ENCODE measurements at places on chromosomes 4 and X.

DNA sequence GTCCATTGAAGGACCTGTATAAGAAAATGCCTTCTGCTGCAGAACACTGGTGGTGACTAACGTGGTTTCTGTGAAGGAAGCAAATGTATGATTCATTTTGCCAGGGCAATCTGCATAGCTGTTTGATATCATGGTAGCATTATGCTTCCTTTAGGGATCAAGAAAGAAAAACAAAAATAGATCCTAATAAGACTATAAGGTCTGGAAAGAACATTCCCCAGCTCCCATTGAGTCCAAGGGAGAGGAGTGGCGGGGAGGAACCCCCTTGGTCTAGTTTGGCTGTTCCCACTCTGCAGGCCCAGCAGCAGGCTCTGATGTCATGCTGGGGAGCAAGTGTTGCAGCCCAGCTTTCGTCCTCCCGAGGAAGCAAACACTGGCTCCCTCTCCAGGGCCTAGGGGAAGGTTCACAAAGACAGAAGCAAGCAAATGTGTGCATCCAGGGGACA, 154.5 kb upstream of the GALNT7 start:
- DNase-seq: no peak

- DNase-seq: no peak
Observed at GRCh38 chr4:59704616-59705015, 1495.5 kb upstream of the ADGRL3 start.

- DNase-seq: no peak
Observed at GRCh38 chr4:156547439-156547838, 424.2 kb downstream of the PDGFC start.

DNA sequence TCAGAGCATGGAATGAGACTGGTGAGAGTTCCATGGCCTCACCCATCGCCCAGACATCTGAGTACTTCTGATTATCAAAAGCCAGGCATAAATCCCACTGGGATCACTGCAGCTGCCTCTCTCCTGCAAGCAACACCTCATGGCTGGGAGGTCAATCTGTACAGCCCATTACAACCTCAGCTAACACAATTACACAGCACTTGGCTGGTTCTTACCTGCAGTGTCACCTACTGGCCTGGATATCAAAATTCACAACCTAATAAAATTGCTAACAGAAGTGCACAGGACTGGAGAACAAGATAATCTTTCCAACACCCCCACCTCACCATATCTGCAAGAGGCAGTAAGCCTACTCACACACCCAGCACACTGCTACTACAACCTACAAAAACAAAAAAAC, 341.7 kb upstream of the NDST3 start:
- DNase-seq: no peak

DNA sequence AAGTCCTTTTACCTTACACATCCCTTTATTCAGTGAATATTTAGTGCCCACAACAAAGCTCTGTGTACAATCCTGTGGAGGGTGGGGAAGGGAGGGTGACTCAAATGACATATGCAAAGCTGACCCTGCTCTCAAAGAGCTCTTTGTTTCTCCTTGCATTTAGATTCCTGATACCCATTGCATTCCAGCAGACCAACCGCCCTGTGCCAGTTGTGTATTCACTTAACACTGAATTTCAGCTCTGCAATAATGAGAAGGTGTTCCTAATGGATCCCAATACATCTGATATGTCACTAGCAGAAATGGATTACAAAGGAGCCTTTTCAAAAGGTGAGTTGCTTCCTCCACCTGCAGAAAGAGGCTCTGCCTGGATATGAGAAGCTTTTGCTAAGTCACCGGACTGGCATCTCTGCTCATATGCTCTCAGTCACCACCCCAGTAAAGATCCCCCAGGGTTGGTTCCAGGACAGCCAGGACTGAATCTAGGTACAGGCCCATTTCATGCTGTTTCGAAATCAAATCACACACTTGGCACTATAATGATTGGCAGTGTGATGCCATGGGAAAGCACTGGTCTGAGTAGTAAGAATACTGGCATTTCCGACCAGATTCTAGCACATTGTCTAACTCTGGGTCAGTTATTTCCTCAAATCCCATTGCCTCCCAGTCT, 17.1 kb upstream of the ANXA3 start:
- DNase-seq: no peak

DNA sequence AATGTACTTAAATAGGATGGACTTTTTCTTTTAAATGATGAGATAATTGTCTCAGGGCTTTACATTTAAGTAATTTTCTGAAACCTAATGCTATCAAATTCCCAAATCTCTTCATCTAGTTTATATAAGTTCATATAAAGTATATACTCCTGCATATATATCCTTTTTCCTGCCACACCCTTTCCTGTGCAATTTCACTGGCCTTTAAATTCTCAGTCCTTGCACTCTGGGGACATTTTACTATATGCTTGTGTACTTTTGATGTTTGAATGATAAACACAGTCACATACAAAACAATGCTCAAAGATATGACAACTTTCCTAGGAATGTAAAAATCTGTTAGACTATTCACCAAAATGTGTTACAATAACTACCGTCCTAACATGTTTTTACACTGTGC, 60.1 kb downstream of the NDST4 start:
- DNase-seq: no peak

DNA sequence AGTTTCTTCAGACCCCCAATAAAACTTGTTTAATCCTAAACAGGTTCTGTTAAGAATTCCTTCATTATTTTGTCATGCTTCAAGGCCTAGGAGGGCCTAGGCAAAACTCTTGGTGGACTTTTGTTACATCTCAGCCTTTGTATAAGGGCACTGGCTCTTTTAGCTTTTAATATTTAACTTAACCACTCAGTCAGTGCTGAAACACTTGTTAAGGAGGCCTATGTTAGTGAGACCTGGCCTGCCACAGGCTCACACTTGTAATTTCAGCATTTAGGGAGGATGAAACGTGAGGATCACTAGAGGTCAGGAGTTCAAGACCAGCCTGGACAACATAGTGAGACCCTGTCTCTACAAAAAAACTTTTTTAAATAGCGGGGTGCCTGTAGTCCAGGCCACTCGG, 32.7 kb upstream of the PGK1 start:
- DNase-seq: no peak

DNA sequence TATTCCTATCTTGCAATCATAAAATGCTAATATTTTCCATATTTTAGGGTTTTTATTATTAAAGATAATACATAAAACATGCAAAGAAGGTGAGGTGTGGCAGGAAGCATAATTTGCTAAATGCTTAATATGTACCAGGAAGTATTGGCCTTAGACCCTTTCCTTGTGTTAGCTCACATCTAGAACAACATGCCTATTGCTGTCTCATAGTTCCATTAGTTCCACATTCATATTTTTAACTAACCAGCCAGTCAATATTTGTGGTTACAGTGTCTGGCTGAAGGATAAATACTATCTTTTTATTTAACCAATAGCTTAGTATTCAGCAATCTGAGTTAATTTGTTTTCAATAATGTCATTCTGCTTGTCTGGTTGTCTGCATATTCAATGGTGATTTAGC, 432.6 kb downstream of the INPP4B start:
- DNase-seq: no peak

DNA sequence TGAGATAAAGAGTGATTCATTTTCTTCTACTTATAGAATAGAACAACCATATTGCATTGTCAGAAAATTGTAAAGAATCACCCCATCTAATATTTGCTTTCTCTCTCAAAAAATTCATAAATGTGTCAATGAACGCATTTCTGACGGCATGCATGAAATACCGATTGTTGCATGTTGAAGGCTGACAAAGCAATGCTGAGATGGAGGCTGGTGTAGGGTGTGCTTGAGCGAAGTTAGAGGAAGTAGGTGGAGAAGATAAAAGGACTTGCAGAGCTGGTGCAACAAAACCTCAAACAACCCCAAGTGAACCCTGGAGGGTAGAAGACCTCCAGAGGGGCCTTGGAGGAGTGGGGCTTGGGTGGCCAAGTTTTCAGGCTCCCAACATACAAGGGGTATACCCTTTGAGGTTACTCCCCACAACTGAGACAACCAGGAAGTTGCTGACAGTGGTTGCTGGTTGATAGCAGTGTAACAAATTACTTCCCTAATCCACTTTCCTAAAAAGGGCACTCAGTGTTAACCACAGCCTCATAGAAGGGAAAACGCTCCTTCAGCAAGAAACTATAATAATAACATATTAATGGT, 452.7 kb downstream of the NLGN4X start:
- DNase-seq: no peak

- DNase-seq: peak; percentile 28
Observed at GRCh38 chr4:1309261-1310010, 19.7 kb downstream of the MAEA start.

GRCh38 chr4:185092535-185093197, 50.4 kb upstream of the SLC25A4 start:
- DNase-seq: no peak

DNA sequence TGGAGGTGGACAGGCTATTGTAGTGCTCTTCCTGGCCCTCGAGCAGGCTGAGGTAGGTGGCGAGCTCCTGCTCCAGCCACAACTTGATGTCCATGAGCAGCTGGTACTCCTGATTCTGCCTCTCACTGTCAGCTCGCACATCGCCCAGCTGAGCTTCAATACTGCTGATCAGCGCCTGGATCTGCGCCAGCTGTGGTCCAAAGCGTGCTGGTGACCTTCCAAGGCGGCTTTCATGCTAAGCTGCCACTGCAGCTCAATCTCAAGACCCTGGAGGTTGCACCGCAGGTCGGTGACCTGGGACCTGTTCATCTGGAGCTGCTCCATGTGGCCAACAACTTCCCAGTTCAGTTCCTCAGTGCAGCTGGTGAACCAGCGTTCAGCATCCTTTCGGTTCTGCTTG, 31.2 kb downstream of the LRIT3 start:
- DNase-seq: no peak

GRCh38 chrX:57652705-57653104, 27.4 kb downstream of the NLRP2B start:
- no peak for DNase-seq

- no peak for DNase-seq
Observed at GRCh38 chr4:7460566-7460965, 25.8 kb upstream of the PSAPL1 start.

DNA sequence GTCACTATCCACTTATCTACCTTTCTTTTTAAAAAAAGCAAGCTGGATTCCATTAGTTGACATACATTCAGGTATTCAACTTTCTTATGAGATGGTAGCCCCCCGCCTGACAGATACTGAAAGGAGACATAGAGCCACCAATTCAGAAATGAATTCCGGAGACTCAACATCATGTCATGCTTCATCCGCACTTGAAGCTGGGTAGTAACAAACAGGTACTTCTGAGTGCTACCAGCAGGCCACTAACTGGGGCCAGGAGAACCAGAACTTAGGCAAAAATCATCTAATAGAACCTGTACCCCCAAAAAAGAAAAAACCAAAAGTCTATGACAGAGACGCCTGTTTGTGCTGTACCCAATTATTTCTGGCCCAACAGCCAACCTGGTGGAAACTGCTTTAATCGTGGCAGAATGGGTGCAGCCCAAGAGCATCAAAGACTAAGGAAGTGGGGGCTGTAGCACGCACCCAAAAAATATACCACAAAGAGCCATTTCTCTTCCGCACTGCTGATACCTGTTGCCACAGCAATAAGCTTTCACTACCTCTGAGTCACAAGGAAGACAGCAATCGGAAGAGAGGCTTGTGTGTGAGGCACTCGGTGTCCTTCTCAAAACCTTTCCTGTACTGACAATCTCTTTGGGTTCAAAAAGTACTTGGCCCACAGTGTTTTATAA, 84.8 kb downstream of the AFAP1 start:
- DNase-seq: peak; percentile 63

DNA sequence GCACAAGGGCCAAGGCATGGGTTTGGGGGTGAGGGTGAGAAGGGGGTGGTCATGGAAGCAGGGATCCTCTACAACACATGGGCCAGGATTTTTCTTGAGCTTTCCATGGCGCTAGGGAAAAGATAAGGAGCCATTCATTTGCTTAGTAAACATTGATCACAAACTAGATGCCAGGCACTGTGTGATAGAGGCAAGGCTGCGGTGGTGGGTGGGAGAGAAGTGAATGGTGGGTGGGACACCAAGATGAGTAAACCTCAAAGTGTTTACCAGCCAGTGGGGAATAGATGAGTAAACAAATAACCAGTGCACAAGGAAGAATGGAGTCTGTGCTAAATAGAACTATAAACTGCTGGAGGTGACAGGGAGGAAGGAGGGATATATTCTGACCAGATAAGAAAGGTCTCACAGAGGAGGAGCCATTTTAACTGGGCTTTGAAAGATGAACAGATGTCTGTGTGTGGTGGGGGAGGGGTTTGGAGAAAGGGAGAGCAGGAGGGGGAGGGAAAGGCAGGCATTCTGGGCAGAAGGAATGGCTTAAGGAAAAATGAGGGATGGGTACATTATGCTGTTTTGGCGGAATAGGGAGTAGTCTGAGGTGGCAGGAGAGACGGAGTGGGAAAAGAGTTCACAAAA, 48.0 kb upstream of the LAS1L start:
- DNase-seq: no peak

- DNase-seq: no peak
Observed at GRCh38 chrX:137424679-137425078, 141.2 kb upstream of the ZIC3 start.

- DNase-seq: no peak
Observed at GRCh38 chr4:113628711-113629110, 132.8 kb downstream of the CAMK2D start.

GRCh38 chr4:83267121-83267829, 17.3 kb downstream of the COQ2 start:
- no peak for DNase-seq

GRCh38 chr4:13782231-13782630, 154.7 kb upstream of the BOD1L1 start:
- no peak for DNase-seq

DNA sequence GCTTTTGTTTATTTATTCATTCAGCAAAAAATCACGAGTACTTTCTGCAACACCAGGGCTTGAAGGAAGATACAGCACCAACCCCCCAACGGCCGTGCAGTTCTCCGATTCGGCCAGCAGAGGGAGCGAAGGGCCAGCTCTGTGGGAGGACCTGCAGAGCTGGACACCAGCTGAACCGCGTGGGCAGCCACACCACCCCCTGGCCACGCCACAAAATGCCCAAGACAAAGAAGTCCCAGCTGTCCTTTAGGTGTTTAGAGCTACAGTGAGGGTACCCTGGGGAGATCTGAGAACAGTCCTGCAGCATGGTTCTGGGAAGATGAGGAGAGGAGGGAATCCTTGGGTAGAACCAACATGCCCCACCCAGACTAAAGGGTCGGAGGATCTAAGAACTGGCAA, 83.1 kb downstream of the RELL1 start:
- peak; percentile 54 for DNase-seq

- DNase-seq: no peak
Observed at GRCh38 chr4:47462799-47463234, 685 bp downstream of the COMMD8 start.

- no peak for DNase-seq
Observed at GRCh38 chr4:40918330-40918729, 168.6 kb downstream of the NSUN7 start.

GRCh38 chr4:184392316-184392715, 82.0 kb downstream of the IRF2 start:
- no peak for DNase-seq

GRCh38 chr4:10178763-10179162, 62.2 kb upstream of the WDR1 start:
- no peak for DNase-seq

- no peak for DNase-seq
Observed at GRCh38 chrX:56794404-56795230, 65.6 kb downstream of the NBDY start.
